Placental epithelial cell (primary cell): ENCODE measurements at places on chromosomes 7 and 10. TPM values are rescaled to one million over a fixed set of nuclear protein-coding genes. Genes with fewer than 3 reads are reported as not detected.

The PPP1R17 gene
- not detected in 2 replicates for total RNA-seq

The GLI3 gene
- total RNA-seq: 1.8 and 3.1 TPM in 2 replicates

The OPALIN gene
- not detected in 2 replicates for total RNA-seq

The SFRP4 gene
- 0.79 TPM in 1 of 2 replicates, not detected in the other for total RNA-seq

The ELFN1 gene
- under 0.01 and 0.22 TPM in 2 replicates for total RNA-seq

The GLUD1 gene
- 205 and 226 TPM in 2 replicates for total RNA-seq

The HDAC9 gene
- total RNA-seq: not detected in 2 replicates

The BTBD16 gene
- total RNA-seq: not detected in 2 replicates

The SORCS1 gene
- total RNA-seq: not detected in 2 replicates

The BLNK gene
- total RNA-seq: 14.1 and 25.5 TPM in 2 replicates

The KNDC1 gene
- total RNA-seq: 1.6 TPM in 1 of 2 replicates, not detected in the other

The ASIC3 gene
- total RNA-seq: 0.22 and 1.2 TPM in 2 replicates

The PNLIPRP3 gene
- total RNA-seq: not detected in 2 replicates

The CNOT4 gene
- 11.0 and 11.9 TPM in 2 replicates for total RNA-seq

The CALHM3 gene
- 0.22 and 0.39 TPM in 2 replicates for total RNA-seq

The PRSS37 gene
- total RNA-seq: not detected in 2 replicates

The NAT16 gene
- not detected in 2 replicates for total RNA-seq

The DLX6 gene
- total RNA-seq: not detected in 2 replicates

The TMEM213 gene
- not detected in 2 replicates for total RNA-seq

The TMEM139 gene
- 0.39 and 1.7 TPM in 2 replicates for total RNA-seq

The CC2D2B gene
- 0.39 and 0.43 TPM in 2 replicates for total RNA-seq

The C10orf62 gene
- total RNA-seq: 0.33 TPM in 1 of 2 replicates, not detected in the other

The CPA4 gene
- 1.3 TPM in 1 of 2 replicates, not detected in the other for total RNA-seq

The INSYN2A gene
- under 0.01 TPM in 1 of 2 replicates, not detected in the other for total RNA-seq

The FRMD4A gene
- total RNA-seq: 21.8 and 25.5 TPM in 2 replicates
